Activated CD4-positive, alpha-beta T cell treated with anti-CD3 and anti-CD28 coated beads for 24 hours (primary cell): ENCODE measurements at places on chromosomes 5 and 9.

DNA sequence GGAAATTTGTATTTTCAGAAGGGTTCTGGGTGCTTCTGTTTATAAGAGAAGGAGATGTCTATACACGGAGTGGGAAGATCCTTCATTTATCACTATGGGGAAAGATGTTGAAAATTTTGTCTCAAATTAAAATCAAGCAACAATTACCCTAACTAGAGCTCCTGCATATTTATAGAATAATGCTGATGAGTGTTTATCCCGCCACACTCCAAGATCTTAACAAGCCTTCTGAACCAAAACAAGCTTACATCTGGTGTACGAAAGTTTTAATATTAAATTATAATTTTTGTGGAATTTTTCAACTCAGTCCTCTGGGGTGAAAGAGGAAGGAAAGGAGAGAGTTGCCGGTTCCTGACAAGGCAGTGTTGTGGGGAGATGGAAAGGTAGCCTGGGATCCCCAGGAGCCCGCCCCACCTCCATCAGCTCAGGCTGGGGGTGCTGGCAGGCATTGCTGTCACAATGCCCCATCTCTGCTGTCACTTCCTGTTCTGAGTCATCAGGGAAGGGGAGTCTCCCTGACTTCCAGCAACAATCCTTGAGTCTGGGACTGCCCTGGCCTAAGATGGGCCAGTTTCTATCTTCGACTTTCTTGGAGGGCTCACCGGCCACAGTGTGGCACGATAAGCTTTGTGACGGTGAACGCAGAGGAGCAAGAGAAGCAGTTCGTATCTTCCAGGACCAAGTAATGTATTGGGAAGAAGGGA lies 64.5 kb downstream of the ERAP1 start:
- DNase-seq, result no peak

DNA sequence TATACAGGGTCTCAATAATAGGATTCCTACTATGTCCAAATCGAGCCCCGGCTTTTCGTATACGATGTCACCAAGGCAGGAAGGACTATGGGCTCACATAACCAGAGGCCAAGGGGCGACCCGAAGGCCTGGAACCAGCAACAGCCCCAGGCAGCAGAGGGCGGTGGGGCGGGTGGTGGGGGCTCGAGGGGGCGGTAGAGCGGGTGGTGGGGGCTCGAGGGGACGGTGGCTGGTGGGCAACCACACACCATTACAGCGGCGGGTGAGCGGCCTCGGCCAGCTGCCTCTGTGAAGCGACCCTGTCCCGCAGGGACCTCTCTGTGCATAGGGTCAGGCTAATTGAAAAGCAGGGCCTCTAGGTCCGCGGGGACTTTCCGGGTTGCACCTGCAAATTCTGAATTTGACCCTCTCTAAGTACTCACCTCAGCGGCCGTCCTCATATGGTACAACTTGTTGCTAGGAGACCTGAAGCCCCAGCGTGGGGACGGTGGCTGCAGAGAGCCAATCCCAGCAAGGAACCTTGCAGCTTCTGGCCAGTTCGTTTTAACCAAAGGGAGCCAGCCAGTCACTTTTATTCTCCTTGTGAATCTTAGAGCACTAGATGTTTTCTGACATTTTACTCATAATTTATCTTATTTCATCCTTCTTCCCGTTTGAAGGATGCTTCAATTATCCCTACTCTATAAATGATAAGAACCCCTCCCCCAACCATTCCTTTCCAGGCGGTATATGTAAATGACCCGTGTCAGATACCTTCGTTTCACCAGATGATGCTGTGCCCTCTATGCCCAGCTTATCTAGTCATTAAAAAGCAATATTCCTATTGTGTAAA lies at the start of gene NME5:
Gene NME5, minus strand, starts transcription at position 480 of the 832 bp plus-strand sequence. CDS start 648 bp downstream, outside the sequence.
- no peak for DNase-seq

GRCh38 chr5:153895266-153895665 lies 143.4 kb downstream of the FAM114A2 start:
- DNase-seq, result no peak

DNA sequence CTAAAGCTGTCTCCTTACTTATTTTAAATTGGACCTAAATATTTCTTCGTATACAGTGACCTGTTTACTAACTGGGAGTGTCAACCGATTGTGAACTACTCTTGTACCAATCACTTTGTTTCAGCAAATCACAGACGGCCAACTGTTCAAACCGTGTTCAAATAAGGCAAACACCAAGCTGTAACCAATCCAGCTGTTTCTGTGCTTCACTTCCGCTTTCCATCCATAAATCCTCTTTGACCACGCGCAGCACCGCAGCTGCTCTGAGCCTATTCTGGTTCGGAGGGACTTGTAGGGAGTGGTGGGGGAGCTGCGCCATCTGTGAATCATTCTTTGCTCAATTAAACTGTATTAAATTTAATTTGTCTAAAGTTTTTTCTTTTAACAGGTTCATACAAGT lies 4.8 kb upstream of the FAM240B start:
- DNase-seq, result no peak

DNA sequence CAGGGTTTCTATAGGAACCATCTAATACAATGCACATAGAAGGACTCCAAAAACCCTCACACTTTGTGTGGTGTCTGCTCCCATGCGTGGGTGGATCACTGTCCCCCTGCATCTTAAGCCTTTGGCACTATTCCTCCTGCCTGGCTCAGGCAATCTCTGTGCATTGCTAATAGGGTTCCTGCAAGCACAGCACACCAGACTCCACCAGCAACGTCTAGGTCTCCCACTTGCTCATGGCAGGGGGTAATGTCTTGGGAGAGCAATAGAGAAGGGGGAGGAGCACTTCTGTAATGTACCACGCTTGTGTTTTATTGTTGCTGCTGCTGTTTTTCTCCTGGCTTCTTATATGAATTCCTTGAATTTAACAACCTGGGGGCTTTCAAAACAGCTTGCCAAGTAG lies 182.6 kb upstream of the GLRA1 start:
- DNase-seq, result no peak

DNA sequence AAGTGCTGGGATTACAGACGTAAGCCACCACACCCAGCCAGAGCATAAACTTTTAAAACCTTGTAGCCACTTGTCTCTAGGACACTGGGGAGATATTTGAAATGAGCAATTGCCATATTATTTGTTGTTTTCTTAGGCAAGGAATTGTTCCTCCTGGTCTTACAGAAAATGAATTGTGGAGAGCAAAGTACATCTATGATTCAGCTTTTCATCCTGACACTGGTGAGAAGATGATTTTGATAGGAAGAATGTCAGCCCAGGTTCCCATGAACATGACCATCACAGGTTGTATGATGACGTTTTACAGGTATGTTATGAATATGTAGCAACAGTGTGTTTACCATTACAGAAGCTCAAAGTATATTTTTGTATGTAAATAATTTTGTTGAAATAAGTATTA lies 30.5 kb downstream of the SFXN1 start:
- DNase-seq, result no peak

- DNase-seq, result no peak
These were observed 782.2 kb upstream of the RGMB start for GRCh38 chr5:97991236-97991635.

- no peak for DNase-seq
These were observed 39.5 kb downstream of the PRRC2B start for GRCh38 chr9:131433302-131433854.

DNA sequence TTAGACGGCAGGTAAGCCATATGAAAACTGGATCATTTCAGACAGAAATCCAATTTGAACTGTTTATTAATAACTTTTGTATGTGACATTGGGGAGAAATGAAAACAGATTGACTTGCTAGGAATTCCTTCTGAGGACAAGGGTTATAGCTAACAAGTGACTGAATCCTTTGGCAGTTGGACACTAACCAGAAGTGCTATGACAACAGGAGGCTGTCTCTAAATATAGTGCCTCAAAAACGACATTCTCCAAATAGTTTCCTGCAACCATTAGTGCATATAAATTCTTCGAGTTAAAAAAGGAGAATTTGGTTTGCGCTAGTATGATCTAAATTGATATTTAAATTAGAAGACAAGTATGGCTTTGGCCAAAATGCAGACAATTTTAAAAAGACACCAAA lies 338.6 kb downstream of the PTPRD start:
- DNase-seq, result no peak
